ENCODE measurements at places on chromosomes 6 and 20.

GRCh38 chr20:38825901-38826625 is 20.6 kb downstream of the PPP1R16B start:
- no peak for DNase-seq

DNA sequence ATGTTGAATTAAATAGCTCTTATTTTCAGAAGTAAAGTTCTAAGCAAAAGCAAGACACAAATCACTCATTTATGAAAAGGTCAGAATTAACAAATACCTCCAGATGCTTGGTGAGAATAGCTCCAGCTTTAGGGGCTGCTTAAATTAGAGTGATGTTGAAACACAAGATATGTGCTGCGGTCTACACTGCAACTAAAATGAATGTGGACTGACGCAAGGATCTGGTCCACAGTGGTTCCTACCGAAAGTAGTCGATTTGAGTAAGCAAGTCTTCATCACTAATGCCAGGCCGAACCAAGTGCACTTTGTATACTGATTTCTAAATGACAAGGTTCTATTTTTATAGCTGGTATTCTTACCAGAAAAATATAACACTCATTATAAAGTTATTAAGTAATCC is 96.3 kb downstream of the PRDM1 start:
- DNase-seq = no peak

DNA sequence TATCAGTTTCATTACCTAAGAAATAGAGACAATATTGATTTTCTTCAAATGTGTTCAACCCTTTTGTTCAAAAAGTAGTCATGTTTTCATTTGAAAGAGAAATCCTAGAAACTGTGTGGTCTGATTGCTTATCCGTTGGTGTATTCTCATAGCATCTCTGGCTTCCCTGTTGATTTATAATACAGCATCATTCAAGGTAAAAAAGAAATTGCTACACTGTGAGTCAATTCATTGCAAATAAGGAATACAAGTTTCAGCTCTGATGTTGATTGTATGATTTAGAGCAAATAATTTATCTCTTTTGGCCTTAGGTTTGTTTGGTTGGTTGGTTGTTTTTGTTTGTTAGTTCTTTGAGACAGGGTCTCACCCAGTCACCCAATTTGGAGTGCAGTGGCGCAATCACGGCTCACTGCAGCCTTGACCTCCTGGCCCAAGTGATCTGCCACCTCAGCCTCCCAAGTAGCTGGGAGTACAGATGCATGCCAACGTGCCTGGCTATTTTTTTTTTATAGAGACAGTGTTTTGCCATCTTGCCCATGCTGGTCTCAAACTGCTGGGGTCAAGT is 185.5 kb upstream of the TNFAIP3 start:
- DNase-seq = no peak

DNA sequence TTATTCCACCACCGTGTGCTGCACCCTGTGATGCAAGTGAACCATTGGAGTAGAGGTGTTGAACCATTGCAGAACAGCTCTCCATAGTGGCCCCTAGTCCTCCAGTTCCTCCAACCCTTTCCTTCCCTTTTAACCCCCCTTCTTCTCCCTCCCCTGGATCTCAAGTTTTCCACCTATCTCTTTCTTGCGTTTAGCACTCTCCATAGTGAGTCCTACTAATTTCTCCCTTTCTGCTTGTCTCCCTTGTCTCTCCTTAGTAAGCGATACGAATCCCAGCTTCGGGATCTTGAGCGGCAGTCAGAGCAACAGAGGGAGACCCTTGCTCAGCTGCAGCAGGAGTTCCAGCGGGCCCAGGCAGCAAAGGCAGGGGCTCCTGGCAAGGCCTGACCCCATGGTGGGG is 1.1 kb downstream of the PFDN6 start:
- no peak for DNase-seq

DNA sequence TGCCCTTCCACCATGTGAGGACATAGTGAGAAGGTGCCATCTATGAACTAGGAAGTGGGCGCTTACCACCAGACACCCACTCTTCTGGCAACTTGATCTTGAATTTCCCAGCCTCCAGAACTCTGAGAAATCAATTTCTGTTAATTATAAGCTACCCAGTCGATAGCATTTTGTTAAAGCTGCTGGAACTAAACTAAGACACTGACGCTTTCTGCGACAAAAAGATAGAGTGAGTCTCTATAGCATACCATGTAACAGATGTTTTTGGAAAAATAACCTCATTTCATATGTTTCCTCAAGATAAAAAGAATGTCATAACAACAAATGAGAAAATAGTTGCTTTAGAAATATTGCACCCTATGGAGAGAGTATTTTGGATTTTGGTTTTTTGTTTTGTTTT is 15.4 kb upstream of the SMIM13 start:
- no peak for DNase-seq

DNA sequence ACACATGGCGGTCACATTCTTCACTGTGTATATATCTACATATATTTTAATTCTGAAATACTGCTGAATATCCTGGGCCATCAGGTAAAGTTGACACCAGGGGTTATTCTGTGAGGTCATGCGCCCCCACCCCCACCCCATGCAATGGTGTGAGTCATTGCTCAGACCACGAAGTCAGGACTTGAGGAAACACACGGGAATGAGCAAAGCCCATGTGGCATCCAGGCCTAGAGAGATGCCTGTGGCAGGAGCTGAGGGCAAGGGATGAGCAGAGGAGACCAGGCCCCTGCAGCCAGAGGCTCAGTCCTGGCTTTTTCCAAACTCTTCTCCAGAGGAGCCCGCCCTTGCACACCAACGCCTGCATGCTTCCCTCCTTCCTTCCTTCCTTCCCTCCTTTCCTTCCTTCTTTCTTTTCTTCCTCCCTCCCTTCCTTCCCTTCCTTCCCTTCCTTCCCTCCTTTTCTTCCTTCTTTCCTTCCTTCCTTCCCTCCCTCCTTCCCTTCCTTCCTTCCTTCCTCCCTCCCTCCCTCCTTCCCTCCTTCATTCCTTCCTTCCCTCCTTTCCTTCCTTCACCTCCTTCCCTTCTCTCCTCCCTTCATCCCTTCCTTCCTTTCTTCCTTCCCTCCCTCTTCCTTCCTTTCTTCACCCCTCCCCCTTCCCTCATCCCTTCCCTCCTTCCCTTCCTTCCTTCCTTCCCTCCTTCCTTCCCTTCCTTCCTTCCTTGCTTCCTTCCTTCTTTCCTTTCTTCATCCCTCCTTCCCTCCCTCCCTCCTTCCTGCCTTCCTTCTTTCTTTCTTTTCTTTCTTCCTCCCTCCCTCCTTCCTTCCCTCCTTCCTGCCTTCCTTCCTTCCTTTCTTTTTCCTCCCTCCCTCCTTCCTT is 72.0 kb upstream of the INSM1 start:
- no peak for DNase-seq

Measured in suppressor macrophage treated with lipopolysaccharide for 1 hour (primary cell).